DND-41 (cell line): ENCODE measurements at places on chromosomes 11 and 22.

- no peak for DNase-seq
Measured at GRCh38 chr22:30358541-30358940, 1.7 kb downstream of the CCDC157 start.

DNA sequence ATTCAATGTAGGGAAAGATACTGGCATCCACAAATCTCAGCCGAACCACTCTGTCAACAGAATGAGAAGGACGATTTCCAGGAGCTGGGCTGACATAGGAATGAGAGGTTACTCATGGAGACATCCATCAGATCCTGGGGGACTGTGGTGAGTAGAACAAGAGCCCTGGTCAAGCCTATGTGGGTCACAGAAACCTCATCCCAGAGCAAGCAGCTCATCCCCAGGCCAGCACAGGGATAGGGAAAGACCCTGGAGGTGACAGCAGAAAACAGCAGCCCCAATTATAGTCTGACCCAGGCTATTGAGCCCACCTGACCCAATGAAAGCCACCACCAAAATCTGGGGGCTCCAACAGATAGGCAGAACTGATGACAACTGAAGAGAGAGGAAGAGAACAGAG, 128.0 kb upstream of the SERPIND1 start:
- DNase-seq: no peak

GRCh38 chr11:57357856-57358255, 19.7 kb downstream of the P2RX3 start:
- no peak for DNase-seq

DNA sequence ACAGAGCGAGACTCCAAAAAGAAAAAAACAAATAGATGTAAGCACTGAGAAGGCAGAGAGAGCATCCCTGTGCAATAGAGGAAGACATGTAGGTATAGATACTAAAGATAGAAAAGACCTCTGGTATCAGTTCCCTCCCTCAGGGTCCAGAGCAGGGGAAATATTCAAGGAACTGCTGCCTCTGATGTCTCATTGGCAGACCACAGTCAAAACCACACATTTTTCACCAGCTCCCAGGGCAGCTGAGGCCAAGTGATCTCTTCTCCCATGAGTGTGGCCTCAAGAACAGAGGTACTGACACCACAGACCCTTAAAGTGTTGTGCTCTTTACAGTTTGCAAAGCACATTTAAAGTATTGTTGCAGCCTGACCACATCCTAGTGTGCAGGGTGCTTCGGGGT, 288.5 kb downstream of the NTM start:
- peak; percentile 39 for DNase-seq

- no peak for DNase-seq
Measured at GRCh38 chr22:40224702-40225101, 47.0 kb downstream of the TNRC6B start.

- peak; percentile 59 for DNase-seq
Measured at GRCh38 chr11:45665206-45665932, at the start of gene CHST1. CHST1 (minus strand) TSS chr11:45665622; CDS start chr11:45650923, 14,699 bp downstream.
